ENCODE measurements at places on chromosomes 16 and 17. TPM values are rescaled to one million over a fixed set of nuclear protein-coding genes. Genes with fewer than 3 reads are reported as not detected.

KRT33B gene
- total RNA-seq: not detected

DNA sequence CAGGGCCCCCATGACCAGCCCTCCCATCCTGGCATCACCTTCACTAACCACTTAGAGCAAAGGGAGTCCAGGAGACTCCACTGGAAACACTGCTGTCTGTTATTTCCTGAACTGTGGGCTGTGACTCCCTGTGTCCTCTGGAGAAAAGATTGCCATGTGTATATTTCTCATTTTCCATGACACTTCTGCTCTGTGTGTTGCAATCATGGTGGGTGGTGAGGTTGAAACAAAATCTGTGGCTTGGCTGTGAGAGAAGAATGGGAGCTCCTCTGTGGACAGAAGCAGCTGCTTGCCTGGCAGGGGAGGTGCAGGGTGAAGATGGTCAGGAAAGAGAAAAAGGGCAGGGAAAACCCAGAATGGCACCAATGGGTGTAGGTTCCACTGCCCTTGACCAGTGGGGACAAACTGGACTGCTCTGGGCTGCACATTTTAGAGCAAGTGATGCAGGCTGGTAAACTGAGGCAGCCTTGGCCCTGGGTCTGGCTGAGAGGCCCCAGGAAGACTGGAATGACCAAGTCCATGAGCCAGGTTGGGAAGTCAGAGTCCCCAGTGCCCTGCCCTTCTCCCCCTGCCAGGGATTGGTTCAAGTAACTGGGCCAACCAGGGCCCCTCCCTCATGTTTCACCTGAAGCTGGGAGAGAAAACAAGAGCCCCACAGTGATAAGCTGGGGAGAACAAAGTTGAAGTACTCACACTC is 314.3 kb downstream of the C16orf95 start:
- no peak for DNase-seq

DNA sequence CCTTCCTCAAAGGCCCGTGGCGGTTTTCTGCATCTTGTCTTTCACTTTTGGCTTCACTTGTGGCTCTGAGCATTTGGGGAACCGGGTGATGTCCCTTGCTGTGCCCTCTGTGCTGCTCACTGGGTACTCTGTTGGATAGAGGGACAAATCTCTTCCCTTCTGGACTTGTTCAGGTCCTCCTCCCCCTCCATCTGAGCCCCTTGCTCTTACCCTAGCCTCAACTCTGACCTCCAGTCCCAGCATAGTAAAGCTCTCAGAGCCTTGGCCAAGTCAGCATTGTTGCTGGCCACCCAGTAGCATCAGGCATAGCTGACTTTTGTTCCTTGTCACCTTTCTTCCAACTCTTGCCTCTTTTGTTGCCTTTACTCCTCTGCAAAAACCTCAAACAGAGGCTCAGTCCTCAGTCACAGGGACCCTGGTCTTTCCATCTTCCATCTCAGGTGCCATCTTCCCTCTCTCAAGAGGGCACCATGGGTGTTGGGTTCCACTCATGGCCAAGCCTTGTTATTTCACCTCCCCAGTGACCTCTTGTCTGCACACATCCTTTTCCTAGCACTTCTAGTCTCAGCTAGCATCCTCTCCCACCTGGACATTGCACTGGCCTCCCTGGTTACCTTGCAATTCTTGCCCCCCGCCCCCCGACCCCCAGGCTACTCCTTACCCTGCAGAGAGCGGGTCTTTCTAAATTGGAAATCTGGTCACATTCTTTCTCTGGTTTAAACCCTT is 393 bp upstream of the PSMB10 start:
- peak; percentile 92 for DNase-seq

DNA sequence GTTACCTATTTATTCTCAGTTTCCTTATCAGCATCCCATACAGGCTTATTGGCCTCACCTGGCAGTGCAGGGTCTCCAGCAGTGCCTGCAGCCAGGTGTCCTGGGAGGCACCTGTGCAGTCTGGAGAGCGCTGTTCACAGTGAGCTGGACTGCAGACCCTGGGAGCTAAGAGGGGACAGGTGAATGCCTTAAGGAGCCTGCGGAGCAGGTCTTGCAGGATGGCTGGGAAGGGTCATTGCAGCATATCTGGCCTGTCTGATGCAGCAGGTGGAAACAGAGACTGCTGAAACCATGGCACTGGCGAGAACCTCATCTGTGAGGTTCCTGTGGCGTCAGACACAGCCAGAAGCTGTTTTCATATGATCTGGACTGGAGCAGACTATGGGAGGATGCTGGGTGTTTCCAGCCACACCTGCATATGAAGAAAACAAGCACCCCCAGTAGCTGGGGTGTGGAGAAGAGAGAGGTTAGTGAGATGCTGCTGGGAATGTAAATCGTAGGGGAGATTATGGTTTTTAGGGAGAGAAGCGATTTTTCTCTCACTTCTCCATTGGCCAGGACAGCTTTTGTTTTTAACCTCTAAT is 77.0 kb downstream of the NTN1 start:
- no peak for DNase-seq

DNA sequence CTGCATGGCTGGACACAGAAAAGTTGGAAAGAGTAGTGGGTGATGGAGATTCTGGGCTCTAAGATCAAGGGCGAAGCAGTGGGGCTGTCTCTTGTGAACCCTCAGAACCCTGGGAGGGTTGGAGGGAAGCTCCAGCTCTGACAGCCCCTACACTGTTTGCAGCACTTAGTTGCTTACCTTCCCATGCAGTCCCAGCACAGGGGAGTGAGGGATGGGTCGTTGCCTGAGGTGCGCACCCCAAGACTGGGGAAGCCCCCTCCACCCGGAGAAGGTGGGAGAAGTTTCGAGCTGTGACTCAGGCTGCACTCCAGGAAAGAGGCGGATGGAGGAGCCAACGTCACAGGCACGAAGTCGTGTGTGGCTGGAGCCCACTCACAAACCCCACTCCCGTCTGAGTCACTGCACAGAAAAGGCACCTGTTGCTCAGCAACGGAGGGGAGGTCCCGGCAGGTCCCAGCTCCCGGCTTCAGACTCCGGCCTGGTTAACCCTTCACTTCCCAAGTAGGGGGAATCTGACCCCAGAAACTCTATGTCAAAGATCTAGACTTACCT is 60.1 kb downstream of the AIPL1 start:
- DNase-seq: peak; percentile 89

DNA sequence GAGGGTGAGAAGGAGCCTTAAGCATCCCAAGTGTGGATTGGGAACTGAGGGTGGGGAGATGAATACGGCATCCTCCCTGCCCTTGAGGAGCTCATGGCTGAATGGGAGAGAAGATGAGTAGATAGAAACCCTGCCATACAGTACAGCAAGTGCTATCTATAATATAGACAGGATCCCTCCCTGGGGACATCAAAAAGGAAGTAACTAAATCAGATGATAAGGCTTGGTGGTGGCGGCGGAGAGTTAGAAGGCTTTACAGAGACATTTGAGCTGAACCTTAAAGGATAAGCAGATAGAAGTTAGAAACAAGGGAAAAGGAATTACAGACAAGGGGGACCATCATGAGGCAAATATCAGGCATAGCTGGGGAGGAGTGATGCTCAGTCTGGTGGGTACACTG is 67.5 kb upstream of the TMEM132E start:
- no peak for DNase-seq

GFAP gene
- not detected for total RNA-seq

KRTAP3-1 gene
- total RNA-seq: not detected
